ENCODE measurements at places on chromosomes 3 and 15.

- DNase-seq, result no peak
Observed at GRCh38 chr3:117278424-117279190, 569.0 kb downstream of the TUSC7 start.

GRCh38 chr15:60993948-60994347, 235.2 kb downstream of the RORA start:
- no peak for DNase-seq

DNA sequence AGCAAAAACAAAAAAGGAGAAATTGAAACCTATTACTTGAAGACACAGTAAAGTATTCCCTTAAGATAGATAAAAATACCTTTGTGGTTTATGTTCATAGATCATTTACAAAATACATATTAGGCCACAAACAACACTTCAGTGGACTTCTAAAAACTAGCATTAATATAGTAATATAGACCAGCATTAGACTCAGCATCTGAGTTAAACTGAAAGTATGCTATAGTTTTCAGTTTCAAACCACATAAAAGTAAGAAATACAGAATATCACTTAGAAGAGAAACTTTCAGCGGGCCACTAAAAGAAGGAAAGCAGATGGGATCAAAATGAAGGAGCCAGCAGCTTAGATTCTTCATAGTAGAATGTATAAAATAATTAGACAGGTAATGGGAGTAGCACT, 86.6 kb downstream of the MSL2 start:
- no peak for DNase-seq

DNA sequence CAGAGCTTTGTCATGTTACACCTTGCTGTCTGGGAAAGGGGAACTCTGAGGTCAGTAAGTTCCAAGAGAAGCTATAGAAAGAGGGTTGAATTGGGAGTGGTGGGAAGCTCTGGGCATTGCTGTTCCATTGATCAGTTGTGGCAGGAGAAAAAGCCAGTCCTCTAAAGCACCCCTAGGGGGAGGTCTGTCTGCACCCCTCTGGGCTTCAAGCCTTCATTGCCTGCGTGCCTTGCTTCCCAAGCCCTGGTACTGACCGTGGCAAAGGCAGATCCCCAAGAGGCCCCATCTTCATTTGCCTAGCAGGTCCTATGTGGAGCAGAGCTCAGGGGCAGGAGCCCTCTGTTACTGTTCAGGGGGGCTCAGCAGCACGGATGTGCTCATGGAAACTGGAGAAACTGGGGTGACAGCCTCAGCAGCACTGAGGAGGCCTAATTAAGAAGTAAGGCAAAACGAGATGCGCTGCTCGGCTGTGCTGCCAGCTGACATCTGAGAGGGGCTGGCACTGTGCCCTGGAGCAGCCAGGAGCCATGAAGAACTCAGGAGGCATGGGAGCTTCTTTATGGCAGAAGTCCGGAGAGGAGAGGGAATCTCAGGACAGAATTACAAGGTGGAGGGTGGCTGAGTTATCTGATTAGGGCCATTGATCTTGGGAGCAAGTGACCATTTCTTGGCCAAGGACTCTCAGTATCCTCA, 270.9 kb downstream of the RPLP1 start:
- no peak for DNase-seq

GRCh38 chr3:181565416-181565815, 146.3 kb upstream of the SOX2 start:
- no peak for DNase-seq

DNA sequence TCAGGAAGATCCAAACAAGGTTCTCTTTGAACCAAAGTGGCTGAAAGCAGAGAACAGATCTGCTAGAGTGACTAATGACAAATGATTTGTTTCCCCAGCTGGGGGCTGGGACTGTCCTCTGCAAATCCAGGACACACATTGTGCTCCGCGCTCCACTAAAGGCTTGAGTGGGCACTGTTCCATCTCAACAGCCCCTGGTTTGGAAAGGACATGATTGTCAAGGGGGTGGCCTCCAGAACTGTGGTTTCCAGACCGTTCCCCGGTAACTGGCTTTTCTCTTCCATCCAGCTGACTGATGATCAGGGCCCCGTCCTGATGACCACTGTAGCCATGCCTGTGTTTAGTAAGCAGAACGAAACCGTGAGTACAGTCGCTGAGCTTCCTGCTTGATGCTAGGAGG, 91.0 kb downstream of the LRTM1 start:
- no peak for DNase-seq

Measured in activated naive CD4-positive, alpha-beta T cell (primary cell).